NCI-H2171 (cell line): ENCODE measurements at places on chromosomes 4 and X.

GRCh38 chr4:46379101-46379500 is 10.8 kb downstream of the GABRA2 start:
- no peak for DNase-seq

- DNase-seq: no peak
These were observed 180.5 kb upstream of the RBPJ start for GRCh38 chr4:26140150-26140898.

DNA sequence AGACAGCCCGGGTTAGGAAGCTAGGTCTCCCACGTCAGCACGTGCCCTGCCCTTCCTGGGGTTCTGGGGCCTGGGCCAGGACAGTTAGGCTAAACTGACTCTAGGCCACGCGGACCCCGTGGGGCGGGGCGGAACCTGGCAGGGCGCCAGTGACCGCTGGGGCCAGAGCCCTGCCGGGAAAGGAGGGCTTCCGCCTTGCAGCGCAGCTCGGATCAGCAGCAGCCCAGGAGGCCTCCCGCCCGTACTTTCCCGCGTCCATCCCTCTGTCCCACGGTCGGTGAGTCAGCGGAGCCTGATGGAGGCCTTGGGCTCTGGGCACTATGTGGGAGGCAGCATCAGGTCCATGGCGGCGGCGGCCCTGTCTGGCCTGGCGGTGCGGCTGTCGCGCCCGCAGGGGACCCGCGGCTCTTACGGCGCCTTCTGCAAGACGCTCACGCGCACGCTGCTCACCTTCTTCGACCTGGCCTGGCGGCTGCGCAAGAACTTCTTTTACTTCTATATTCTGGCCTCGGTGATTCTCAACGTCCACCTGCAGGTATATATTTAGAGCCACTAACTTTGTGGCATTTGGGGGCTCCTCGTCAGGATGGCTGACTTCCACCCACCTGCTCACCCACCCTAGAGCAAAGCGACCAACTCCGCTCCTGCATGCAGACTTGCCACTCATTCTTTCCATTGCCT is at the start of gene SMIM10:
TSS of gene SMIM10 (plus strand) at position 191 of the 681 bp plus-strand sequence. CDS start at position 296, 105 bp downstream.
- DNase-seq: no peak

DNA sequence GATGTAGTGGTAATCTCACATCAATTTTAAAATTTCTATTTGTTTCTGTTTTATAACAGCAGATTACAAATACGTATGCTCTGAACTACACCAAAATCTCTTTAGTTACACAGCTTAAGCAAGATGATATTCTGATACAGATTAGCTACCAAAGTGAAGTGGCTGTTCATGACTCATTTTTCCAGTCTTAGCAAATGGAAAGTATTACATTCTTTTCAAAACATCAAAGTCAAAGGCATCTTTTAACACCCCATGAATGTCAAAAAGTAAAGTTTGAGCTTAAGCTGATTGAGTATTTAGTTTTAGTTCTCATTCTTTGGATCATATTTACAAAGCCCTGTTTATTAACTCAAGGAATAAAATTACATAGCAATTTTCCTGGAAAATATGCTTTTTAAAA is 6.6 kb upstream of the HPGDS start:
- no peak for DNase-seq

DNA sequence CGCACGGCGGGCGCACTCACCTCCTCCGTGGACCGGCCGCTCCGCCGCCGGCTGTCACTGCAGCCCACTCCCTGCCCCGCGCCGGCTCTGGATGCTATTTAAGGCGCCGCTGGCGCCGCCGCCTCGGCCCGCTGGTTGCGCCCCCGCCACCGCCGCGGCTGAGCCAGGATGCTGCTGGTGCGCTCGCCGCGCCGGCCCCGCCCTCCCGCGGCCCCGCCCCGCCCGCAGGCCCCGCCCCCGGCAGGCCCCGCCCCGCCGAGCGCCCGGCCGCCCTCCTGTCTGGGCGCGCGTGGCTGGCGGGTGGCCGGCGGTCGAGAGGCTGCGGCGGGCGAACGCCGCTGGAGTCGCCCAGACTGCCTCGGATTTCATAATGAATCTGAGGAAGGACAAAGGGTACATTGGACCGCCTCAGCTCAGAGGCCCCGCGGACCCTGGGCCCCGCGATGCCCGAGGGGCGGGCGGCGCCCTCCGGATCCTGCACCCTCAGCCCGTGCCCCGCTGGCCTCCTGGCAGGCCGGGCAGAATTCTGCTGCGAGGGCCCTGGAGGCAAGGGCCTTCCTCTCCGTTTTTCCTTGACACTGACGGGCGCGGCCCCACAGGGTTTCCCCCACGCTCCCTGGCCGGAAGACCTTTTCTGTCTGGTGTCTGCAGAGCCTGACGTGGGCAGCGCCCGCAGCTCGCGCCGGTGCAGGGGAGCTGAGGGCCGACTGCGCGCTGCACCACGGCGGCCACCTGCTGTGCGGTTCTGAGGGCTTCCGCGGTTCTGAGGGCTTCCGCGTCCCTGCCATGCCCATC is at the start of gene ACSL1:
TSS of gene ACSL1 (minus strand) at position 73 of the 795 bp plus-strand sequence. CDS start 22,454 bp downstream, outside the sequence.
- peak; percentile 50 for DNase-seq

DNA sequence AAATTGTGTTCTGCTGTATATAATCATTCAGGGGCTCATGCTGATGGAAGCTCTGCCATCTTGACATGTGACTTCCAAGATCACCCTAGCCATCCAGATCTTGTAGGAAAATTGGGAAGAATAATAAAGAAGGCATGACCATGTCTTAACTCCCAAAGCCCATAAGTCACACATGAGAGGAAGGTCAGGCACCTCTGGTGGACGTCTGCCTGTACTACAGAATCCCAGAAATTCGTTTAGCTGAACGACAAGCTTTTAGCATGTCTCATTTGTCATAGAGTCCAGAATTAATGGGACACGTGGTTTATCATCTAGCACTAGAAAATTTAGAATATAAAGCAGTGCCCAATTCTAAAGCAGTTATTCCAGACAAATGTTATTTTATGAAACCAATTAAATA is 212.7 kb downstream of the CENPC start:
- DNase-seq: no peak

DNA sequence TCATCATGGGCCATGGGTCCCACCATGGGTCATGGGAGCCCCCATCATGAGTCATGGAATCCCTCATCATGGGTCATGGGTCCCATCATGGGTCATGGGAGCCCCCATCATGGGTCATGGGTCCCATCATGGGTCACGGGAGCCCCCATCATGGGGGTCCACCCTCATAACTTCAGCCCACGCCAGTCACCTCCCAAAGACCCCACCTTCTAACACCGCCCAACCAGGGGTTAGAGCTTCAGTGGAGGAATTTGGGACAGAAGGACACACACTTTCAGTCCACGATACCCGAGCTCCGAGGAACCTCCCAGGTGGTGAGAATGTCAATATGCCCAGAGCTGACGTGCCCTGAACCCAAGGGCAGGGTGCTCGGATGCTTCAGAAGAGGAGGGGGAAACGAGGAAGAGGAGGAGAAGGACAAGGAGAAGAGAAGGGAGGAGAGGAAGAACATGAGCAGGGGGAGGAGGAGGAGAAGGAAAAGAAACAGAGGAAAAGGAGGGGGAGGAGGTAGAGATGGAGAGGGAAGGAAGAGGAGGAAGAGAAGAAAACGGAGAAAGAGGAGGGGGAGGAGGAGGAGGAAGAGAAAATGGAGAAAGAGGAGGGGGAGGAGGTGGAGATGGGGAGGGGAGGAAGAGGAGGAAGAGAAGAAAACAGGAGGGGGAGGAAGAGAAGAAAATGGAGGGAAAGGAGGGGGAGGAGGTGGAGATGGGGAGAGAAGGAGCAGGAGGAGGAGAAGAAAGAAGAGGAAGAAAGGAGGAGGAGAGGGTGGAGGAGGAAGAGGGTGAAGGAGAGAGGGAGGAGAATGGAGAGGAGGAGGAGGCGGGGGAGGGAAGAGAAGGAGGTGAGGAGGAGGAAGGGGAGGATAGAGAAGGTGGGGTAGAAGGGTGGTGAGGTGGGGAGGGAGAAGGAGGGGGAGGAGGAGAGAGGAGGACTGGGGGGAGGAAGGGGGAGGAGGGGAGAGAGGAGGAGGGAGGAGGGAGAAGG is 17.7 kb downstream of the IL3RA start:
- no peak for DNase-seq

- DNase-seq: no peak
These were observed 34.2 kb upstream of the SH3D19 start for GRCh38 chr4:151359576-151359975.

DNA sequence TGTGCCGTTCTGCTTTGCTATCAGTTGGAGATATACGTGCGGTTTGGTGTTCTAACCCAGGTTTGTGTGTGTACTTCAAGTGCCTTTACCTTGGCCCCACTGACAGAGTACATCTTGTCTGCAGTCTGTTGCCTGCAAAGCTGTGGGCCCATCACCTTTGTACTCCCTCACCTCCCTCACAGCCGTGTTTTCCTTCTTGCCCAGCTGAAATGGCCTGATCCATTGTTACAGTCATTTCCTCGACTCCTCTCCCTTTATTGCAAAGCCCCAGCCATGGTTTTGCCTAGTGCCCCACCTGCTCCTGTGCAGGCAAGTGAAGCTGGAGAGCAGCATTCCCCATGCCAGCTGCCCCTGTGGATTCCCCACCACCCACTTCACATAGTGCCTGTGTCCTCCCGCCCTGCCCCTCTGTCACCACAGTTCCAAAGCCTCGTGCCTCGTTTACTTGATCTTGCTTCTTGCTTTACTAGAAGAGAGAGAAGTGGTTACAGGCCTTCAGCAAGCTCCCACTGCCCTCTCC is 55.2 kb upstream of the TLR2 start:
- DNase-seq: no peak
